ENCODE measurements at places on chromosomes 7 and 10.
A peak's percentile ranks its signal among the peaks of the same experiment; 100 is the strongest.

DNA sequence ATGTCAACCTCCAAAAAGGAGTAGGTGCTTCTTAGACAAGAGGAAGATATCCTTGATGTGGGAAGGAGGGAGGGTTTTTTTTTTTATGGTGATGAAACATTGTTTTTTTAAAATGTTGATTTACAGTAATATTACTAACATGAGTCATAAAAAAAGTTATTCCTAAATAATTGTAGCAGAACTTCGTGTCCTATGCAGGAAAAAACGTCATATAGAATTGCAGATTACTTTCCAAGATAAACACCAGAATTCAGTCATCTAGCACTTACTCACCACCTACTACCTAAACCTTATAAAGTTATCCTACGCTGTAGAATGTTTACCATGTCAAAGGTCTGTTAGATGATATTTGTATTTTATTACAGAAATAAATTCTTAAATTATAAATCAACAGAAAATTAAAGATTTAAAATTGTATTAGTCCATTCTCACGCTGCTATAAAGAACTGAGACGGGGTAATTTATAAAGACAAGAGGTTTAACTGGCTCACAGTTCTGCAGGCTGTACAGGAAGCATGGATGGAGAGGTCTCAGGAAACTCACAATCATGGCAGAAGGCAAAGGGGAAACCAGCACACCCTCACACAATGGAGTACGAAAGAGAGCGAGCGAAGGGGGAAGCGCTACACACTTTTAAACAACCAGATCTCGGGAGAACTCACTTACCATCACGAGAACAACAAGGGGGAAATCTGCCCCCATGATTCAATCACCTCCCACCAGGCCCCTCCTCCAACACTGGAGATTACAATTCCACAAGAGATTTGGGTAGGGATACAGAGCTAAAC, 105.2 kb upstream of the NEBL start:
- DNase-seq = peak; percentile 2

DNA sequence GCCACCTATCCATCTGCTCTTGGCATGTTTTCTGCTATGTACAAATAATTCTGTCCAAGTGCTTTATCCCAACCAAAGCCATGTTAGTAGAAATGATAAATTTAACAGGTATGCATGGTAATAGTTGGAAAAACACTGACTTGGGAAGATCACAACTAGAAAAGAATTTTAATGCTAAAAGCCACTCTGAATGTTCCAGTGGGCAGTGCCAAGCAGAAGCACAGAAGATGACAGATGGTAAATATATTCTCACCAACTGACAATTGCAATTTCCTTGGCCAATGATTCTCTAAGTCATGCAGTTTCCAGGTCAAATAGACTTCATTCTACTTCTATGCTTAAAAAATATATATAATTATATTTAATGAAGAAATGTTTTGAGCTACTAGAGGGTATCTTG, 83.6 kb upstream of the SEMA3C start:
- peak; percentile 8 for DNase-seq

- peak; percentile 65 for DNase-seq
These were observed 27.4 kb downstream of the ASZ1 start for GRCh38 chr7:117399820-117400422.

DNA sequence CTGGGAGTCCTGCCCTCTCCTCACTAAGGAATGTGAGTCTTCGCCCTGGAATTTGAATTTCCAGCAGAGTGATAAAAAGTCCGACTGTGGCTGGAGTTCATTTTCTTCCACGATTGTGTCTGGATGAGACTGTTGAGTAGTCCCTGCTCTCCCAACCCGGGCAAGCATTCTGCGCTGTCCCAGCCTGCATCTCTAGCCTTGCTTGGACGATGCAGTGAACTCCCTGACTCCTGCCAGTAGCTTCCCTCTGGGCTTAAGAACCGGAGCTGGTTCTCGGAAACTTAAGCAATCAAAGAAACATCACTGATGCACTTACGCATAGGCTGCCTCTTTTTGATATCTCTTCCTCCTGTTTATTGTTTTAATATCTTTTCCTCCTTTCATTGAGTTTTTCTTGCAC, 116.0 kb upstream of the FZD8 start:
- no peak for DNase-seq

GRCh38 chr10:27578316-27578715, 74.2 kb downstream of the RAB18 start:
- DNase-seq = no peak

- no peak for DNase-seq
These were observed 2.4 kb upstream of the PKD1L1 start for GRCh38 chr7:47950714-47951113.

DNA sequence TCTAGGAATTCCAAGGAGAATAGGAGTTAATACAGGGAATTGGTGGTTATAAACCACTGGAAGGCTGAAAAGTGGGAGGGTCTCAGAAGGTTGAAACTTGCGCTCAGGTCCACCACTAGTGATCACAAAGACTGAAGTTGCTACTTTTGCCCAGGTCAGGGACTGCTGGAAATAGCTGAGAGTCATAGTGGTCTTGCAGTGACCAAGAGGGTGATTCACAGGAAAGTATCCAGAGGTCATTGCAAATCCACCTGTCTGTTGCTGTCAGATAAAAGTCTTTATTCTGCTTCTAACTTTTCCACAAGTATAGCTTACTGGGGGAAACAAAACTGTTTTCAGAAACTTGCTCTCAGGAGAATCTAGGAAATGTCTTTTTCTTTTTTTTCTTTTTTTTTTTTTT, 211.5 kb upstream of the PRSS1 start:
- DNase-seq = no peak

DNA sequence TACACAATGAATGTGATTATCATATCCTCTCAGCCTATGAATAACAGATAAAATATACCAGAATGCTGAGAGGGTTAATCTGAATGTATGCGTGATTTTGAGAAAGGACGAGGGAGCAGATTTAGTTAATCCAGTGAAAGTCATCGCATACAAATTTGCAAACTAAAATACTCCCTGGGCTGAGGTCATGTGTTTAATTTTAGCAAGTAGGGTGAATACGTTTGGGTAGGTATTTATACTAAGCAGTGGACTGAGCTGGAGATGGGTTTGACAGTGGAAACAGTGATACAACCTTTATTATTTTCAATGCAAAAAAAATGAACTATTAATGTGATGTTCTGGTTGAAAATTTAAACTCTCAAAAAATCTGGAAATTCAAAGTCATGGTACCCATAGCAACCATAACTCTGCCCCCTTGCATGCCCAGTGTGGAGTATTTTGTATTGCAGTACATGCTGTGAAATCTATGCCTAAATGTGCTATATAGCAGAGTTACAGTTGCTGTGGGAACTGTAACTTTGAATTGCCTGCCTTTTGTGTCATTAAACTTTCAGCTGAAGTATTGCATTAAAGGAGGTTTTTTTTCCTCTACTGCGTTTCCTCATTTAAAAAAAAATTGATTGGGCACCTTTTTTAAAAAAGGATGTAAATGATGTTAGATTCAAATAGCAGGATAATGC, 9.5 kb upstream of the ARID5B start:
- no peak for DNase-seq

GRCh38 chr7:36777855-36778254, 53.6 kb upstream of the AOAH start:
- no peak for DNase-seq

DNA sequence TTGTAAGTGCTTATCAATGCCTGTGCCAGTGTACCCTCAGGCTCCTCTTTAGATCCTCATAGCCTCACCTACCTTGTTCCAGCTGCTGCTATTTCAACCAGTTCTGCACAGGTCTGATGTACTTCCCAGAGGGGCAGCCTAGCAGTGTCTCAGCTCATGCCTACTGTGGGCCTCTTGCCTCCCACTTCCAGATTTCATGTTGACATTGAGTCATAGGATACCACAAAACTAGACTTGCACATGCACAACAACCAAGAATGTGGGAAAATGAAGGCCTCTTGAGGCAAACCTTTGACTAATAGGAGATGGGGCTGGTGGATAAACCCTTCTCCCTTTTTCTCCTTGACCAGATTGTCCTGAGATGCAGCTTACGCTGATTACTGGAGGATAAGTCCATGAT, 31.0 kb downstream of the PON3 start:
- DNase-seq = no peak

DNA sequence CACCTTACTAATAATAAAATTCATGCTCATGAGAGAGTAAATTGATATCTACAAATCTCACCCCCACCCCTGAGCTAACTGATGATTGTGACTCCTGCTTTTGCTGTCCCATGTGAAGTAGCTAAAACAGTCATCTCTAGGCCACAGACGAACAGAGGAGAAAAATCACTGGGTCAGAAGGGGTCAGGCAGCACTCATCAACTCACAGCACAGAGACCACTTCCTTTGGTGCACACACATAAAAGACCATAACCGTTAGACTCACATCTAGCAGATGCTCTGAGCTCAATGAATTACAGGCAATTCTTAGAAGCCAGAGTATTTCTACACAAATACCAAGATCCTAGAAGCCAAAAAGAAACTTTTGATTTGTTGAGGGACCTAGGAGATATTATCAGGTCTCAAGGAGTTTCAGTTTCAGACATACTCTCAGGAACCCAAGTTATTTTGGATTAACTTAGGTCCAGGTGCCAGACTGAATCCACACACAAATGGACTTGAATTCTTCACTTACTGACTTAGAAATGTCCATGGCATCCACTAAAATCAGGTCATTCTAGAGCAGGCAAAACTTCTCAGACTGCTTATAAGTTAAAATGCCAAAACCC, 65.0 kb upstream of the TES start:
- no peak for DNase-seq

- peak; percentile 59 for DNase-seq
These were observed 281.7 kb downstream of the AHR start for GRCh38 chr7:17580141-17580540.

- DNase-seq = peak; percentile 80
These were observed 18.4 kb upstream of the PDGFA start for GRCh38 chr7:537911-538634.

DNA sequence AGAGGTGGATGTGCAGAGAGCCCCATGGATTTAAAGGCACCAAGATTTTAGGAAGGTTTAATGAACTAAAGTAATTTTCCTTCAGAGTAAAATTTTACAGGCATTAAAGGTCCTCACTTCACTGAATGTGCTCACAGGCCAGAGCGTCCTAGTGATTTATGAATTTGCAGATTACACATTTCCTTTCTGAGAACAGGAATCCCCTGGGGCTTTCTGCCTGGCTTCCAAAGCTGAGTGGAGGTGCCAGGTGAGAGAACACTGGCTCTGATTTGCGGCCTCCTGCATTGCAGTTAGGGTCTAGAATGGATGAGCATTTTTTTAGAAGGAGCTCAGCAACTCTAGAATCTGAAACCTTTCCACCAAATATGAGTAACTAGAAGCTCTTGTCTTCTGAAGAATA, 194.3 kb downstream of the SORCS3 start:
- DNase-seq = no peak

GRCh38 chr10:124660404-124661125, 83.6 kb downstream of the FAM53B start:
- DNase-seq = no peak

DNA sequence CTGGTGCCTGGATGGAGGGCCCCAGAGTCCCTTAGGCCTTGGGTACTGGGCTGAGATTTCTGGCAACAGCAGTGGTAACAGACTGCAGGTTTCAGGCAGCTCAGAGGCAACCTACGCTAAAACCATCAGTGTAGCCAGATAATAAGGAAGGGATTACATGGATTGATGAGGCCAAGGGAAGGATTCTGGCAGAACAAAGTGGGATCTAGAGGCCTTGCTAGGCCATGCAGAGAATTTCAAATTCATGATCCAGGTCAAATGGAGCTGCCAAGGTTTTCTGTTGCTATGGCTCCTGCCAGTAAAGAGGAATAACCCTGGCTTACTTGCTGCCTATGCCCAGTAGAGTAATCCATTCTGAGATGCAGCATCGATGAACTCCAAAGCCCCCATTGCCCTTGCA, 445.7 kb downstream of the ADRA2A start:
- DNase-seq = no peak

DNA sequence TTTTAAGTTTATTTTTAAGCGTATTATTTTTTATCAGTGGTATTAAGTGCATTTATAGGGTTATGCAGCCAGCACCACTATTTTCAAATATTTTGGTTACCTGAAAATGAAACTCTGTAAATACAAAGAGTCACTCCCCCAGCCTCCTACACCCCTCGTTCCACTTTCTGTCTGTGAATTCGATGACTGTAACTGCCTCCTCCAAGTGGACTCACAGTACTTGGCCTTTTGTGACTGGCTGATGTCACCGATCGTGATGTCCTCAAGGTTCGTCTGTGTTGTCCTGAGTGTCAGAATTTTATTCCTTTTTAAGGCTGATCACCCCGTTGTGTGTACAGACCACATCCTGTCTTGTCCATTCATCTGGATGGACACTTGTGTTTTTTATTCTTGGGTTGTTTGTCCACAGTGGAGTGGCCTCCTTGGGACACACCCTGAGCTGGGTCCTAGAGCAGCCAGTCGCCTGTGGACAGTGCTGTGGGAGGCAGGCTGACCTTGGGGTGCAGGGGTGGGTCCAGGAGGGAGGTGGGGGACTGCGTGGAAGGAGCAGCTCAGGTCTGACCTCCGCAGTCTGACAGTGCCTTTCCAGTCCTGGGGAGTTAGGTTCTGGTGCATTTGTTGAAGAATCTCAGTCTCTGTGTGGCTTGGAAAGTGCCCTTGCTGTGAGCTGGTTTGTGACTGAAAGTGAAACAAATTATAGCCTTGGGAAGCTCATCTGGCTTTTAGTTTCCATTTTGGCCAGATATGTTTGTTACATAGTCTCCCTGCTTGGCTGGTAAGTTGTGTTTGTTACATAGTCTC, 6.9 kb downstream of the MTG1 start:
- no peak for DNase-seq

DNA sequence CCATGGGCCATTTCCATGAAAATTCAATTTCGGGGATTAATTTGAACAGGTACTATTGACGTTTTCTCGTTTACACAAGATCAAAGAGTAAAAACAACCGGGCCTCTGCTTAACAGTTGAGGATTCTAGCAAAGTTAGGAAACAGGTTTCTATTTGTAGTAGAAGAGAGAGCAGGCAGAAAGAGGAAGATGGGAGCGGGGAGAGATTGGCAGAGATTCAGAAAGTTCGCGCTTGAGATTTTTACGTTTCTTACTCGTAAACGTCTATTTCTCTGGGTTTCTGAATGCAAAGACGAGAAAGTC, 571 bp upstream of the VWC2 start:
- no peak for DNase-seq

- DNase-seq = no peak
These were observed 28.7 kb downstream of the LRGUK start for GRCh38 chr7:134155871-134156270.

DNA sequence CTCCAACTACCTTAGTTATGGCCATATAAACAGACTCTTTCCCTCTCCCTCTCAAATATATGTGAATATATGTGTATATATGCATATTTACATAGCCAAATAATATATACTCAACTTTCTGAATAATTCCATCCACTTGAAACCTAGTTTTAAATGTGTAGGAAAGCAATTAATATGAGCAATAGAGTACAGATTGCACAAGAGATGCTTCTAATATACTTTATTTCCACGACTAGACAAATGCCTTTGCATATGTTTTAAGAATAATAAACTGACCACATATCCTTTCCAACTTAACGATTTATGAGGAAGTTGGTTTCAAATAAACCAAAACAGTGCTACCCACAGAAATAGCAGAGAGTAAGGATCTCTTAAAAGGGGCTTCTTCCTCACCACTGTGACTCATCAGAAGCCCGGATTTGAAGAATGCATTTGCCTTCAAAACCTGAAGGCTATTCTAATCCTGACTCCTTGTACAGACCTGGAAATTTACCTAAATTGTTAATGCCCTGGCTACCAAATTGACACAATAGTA, 266.3 kb downstream of the AHR start:
- peak; percentile 24 for DNase-seq

Measured in adipocyte (in vitro differentiated cells).